ENCODE measurements at places on chromosomes 6 and 20. TPM values are rescaled to one million over a fixed set of nuclear protein-coding genes. Genes with fewer than 3 reads are reported as not detected.

The CCN5 gene
- total RNA-seq, result 37.0 TPM

The IRF4 gene
- 3.7 TPM for total RNA-seq

The PHACTR3 gene
- total RNA-seq, result 1.2 TPM

The ARMC12 gene
- 104 TPM for total RNA-seq

The CEP43 gene
- 67.0 TPM for total RNA-seq

The HLA-DOB gene
- 1.3 TPM for total RNA-seq

The OLIG3 gene
- not detected for total RNA-seq

The CGAS gene
- total RNA-seq, result 1.9 TPM

The ADGB gene
- 23.8 TPM for total RNA-seq

The SLCO4A1 gene
- total RNA-seq, result 9.8 TPM

The TMEM74B gene
- total RNA-seq, result 6.7 TPM
